ENCODE measurements at places on chromosomes 7 and 10. TPM values are rescaled to one million over a fixed set of nuclear protein-coding genes. Genes with fewer than 3 reads are reported as not detected.

EGR2 gene
- total RNA-seq: 0.52 TPM

NPY4R gene
- not detected for total RNA-seq

CRPPA gene
- total RNA-seq: 18.2 TPM

SPAG6 gene
- 3.1 TPM for total RNA-seq

C1QL3 gene
- 95.0 TPM for total RNA-seq

EPDR1 gene
- 63.2 TPM for total RNA-seq

VIPR2 gene
- total RNA-seq: 4.7 TPM

TMEM178B gene
- 44.1 TPM for total RNA-seq

ZNF438 gene
- 9.8 TPM for total RNA-seq

BTBD16 gene
- 5.9 TPM for total RNA-seq

ZNF485 gene
- 6.1 TPM for total RNA-seq

SPDYE11 gene
- total RNA-seq: not detected

TSPAN12 gene
- 6.7 TPM for total RNA-seq

SERPINE1 gene
- 0.81 TPM for total RNA-seq

DNAJB6 gene
- 140 TPM for total RNA-seq

AKR1C4 gene
- not detected for total RNA-seq

PGAM2 gene
- 20.6 TPM for total RNA-seq

INSYN2A gene
- 2.1 TPM for total RNA-seq

GRID2IP gene
- 2.2 TPM for total RNA-seq

Data from dorsolateral prefrontal cortex (tissue), 122 donors.